ENCODE measurements at places on chromosomes 11 and 22. TPM values are rescaled to one million over a fixed set of nuclear protein-coding genes. Genes with fewer than 3 reads are reported as not detected.

OR8B8 gene
- total RNA-seq, result not detected

CFAP300 gene
- not detected for total RNA-seq

- no peak for DNase-seq
These were observed 5.7 kb downstream of the BACE1-AS start for GRCh38 chr11:117296881-117297280.

DNA sequence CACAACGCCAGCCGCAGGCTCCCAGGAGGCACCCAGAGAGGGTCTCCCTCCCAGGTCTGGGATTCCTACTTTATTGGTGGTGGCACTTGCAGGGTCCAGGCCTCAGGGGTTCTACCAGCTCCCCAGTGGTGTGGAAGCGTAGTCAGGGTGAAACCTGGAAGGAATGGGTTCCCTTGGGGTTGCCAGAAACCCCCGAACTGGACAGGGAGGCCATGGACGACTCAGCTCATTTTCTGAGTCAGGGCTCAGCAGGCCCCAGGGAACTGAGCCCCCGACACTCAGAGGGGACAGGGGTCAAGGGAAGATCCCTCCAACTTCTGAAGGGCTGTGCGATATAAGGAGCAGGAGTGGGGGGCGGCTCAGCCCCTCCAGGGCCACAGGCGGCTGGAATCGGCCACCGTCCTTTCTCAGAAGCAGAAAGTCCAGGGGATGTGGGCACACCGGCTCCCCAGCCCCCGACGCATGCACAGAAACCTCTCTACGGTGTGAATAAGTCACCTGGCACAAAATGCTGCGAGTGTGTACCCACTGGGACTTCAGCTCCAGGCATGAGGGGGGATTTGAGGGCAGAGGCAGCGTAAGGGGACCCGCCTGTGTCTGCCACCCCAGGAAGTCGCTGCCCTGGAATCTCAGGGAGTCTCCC lies 25.1 kb downstream of the MRGPRG start:
- DNase-seq, result no peak

DNA sequence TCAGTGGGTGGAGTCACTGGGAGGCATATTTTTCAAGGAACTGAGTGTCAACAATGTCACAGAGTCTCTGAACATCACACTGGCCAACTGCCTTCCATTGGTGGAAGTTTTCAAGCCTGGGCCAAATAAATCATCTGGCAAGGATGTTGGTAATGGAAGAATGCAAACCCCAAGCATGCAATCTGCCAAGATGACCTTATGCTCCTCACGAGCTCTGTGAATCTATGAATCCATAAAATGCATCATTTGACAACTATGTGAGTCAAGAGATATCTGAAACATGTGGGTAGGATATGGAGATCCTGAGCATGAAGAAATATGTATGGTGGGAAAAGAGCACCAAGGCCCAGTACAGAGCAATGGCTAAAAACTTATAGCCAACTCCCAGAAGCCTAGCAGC lies 122.2 kb downstream of the PLEKHA7 start:
- DNase-seq, result no peak

DNA sequence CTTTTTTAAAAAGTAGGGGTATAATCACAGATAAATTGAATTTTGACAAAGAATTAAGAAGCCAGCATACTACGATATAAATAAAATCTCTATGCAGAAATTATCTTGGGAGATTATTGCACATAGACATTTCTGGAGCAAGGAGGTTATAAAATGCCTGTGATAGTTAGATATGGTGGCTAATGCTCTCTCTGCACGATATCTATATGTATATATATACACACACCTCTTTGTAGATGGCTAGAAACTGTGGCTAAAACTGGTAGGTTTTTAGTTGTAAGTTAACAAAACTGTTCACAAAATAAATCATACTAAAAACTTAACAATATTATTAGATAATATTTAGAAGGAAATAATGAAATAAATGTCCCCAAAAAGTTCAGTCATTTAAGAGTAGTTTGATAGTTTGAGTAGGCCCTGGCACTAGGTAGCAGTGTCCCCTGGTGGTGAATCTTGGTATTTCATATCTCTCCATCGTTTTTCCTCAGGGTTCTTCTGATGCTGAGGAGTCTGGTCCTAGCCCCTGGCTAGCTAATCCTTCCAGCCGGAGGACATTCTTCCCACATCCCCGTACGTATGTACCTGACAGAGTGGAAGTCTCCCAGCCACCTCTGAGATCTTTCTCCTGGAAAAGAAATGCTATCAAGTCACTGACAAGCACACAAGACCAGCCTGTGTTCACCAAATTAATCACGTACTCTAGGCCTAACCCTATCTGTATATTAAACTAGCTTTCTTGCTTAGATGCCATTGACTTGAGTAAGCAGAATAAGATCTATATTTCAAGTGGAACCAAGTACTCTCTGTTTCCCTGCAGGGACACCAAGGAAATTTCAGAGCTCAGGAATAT lies 32.2 kb downstream of the ART5 start:
- peak; percentile 45 for DNase-seq

GRCh38 chr22:31742115-31742514 lies 7.8 kb downstream of the PRR14L start:
- DNase-seq, result no peak

GRCh38 chr11:86066657-86067008 lies 2.3 kb downstream of the PICALM start:
- no peak for DNase-seq

DNA sequence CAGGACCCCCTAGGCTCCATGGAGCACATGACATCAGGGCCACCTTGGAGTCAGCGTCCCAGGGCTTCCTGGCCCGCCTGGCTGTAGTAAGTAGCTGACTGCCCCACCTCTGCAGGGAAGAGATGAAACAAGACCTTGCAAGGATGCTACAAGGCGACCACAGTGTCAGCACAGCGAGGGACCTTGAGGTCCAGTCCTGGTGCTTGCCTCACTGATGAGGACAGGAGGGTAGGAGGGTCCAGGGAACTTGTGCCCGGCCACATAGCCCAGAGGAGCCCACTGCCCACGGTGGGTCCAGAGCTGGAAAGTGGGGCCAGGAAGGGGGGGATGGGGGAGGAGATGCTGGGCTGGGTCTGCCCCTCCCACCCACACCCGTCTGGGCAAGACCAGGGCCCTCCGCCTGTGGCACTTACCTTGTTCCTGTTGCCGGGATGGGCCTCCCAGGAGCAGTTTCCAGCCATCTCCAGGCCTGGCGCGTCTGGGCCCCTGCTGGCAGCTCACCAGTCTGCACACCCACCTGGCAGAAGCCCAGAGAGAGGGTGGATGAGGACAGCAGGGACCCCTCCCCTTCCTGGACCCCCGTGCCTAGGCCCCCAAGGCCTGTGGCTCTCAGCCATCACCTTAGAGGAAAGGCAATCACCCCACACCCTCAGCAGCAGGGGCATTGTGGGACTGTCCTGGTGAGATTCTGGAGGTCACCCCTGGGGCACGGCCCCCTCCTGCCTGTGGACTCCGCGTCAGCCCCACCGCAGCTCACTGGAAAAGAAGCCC lies 3.4 kb downstream of the MRGPRF start:
- DNase-seq, result no peak

Data from lung microvascular endothelial cell (primary cell).